ENCODE measurements at places on chromosomes 4 and X.

DNA sequence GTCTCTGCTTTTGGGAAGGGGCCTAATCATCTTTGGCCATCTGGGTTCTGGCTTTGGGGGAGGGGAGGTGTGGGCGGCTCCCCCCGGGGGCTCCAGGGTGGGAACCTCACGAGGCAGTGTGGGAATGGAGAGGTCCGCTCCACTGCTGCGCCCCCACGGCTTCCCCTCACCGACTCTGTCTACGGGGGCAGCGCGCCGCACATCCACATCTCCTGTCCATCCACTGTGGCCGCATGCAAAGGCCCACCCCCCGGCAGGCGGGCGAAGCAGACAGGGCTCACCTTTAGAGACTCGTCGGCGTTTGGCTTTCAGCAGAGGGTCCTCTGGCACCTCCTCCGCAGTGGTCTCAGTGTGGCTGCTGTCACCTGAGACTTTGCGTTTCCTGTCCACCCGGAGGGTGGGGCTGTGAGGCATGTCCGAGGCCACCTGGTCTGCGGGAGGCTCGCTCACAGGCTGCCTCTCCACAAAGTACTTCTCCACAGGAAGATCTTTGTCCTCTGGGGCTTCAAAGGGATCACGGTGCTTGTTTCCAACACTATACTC is 33.6 kb downstream of the BCOR start:
- no peak for DNase-seq

- peak; percentile 1 for DNase-seq
Observed at GRCh38 chr4:167826281-167826680, 266.1 kb upstream of the ANXA10 start.

DNA sequence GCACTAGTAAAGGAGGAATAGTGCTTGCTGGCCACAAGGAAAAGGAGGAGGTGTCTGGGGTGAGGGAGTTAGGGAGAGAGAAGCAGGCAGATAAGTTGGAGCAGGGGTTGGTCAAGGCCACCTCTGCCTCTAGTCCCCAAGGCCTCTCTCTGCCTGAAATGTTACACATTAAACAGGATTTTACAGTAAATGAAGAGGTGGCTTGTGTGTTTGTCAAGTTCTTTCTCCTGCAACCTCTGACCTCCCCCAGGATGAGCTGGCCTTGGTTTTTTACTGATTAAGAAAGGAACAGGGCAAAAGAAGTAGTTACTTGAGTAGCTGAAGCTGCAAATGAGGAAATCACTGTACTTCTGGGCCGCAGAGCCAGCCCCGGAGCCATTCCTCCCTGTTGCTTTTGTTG is 2.0 kb downstream of the GJB1 start:
- DNase-seq = no peak

DNA sequence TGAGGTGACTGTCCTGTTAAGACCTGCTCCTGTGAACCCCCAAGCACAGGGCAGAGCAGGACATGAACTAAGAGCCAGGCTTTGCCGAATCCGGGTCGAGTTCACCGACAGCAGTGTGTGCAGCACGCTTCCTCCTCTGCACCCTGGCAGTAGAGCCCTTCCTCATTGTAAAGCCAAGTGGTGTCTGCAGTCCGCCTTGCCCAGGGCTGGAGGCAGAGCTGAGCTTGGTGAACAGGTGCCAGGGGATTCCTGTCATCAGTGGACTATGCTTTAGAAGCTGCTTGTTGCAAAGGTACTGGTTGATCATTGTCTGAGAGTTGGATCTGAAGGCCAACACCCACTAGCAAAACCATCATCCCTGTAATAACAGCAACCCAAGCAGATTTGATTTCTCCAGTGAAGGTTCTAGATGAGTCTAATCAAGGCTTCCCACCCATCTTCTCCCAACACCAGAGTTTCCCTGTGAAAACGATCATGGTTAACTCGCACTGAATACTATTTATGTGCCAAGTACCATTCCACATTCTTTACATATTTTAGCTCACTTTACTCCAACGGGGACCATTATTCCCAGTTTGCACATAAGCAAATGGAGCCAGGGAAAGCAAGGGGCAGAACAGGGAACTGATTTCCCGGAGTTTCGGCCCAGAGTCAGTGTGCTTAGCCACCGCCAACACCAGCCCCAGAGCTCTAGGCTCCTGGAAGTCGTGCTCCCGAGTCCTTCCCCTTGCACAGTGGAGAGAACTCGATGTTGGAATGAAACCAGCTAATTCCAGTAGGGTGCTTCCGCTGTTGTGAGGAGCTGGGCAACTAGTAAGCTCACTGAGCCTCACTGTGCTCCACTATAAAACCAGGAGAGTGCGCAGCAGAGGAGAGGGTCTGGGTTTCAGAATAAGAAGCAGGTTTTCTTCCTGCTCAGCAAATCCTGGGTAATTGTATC is 1.4 kb upstream of the SLC34A2 start:
- DNase-seq = no peak

GRCh38 chrX:70754169-70754848 is 154.2 kb downstream of the TEX11 start:
- no peak for DNase-seq

- no peak for DNase-seq
Observed at GRCh38 chr4:93835929-93836328, 7.4 kb downstream of the ATOH1 start.

Measured in kidney capillary endothelial cell (primary cell).